ENCODE measurements at places on chromosomes 16 and 17. TPM values are rescaled to one million over a fixed set of nuclear protein-coding genes. Genes with fewer than 3 reads are reported as not detected.

CFAP119 gene
- total RNA-seq, result 0.27 TPM

HAP1 gene
- 0.35 TPM for total RNA-seq

DNA sequence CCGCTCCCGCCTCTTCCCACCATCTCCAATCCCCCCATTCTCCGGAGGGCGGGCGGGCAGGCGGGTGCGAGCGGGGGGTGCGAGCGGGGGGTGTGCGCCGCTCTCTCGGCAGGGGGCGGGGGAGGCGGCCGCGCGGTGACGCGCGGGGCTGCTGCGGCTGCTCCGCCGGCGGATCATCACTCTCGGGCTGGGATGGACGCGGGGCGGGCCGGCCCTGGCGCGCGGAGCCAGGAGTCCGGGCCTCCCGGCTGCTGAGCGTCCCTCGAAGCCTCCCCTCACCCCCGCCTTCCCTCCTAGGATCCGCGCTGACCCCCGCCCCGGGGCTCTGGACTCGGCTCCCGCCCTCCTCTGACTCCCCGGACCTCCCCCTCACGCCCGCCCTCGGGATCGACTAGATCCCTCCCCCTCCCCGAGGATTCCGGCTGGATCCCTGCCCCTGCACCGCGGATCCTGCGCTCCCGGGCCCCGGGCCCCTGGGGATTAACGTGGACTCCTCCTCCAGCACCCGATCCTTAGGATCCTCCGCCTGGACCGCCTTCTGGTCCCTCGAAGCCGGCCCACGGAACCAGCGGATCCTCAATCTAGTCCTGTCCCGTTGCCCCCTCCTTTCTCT, 946 bp upstream of the TMEM256 start:
- no peak for DNase-seq

DNA sequence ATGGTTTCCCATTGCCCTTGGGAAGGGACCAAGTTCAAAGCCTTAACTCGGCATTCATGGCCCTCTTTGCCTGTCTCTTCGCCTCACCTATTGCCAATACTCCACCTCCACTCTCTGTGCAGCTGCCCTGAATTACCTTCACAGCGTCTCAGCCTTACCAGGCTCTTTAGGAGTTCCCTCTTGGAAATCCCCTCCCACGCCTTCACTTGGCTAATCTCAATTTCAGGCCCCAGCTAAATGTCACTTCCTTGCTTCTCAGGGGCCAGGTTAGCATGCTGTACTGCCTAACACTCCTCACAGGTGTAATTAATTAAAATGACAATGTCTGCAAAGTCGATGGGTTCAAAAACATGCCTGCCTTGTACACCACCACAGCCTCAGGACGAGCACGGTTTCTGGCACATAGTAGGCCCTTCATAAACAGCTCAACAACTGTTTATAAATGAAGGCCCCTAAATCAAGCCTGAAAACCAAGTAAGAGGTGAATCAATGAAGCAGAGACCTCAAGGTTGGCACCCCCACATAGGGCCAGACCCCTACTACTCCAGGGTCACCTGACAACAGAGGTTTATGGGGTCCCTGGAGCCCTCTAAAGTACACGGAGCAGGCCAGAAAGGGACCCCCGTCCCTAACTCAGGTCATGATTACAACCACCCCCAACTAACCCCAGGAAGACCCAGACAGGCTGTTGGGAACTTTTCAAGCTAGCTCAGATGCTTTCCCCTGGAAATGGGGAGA, 11.2 kb upstream of the EEF2K start:
- no peak for DNase-seq

GRCh38 chr17:32487473-32488176, 832 bp downstream of the CDK5R1 start:
- no peak for DNase-seq

- DNase-seq, result no peak
Measured at GRCh38 chr17:44867841-44868240, 20.2 kb downstream of the HIGD1B start.
